ENCODE measurements at places on chromosomes 5 and 9. TPM values are rescaled to one million over a fixed set of nuclear protein-coding genes. Genes with fewer than 3 reads are reported as not detected.

Gene FAM169A
- 2.7 TPM for total RNA-seq

Gene CCL27
- total RNA-seq: 0.22 TPM

Gene POLR3G
- 14.5 TPM for total RNA-seq

Gene C9
- not detected for total RNA-seq

Gene MYOZ3
- not detected for total RNA-seq

Gene SPINK13
- not detected for total RNA-seq

Gene ZNF366
- total RNA-seq: not detected

Gene STK32A
- total RNA-seq: 0.25 TPM

Gene LOX
- 2.0 TPM for total RNA-seq

Gene SPAAR
- total RNA-seq: not detected

Gene ORM2
- not detected for total RNA-seq

Gene ARHGEF28
- total RNA-seq: 15.0 TPM

Gene MYMK
- total RNA-seq: not detected

Gene INSYN2B
- total RNA-seq: 0.73 TPM

Gene LEAP2
- 0.56 TPM for total RNA-seq

Gene ANGPTL2
- 0.06 TPM for total RNA-seq

Gene SH2D3C
- not detected for total RNA-seq

Gene TMEM215
- not detected for total RNA-seq

Gene SLC45A2
- total RNA-seq: not detected

Gene CCL21
- not detected for total RNA-seq

Gene STPG3
- total RNA-seq: not detected

Gene FAM221B
- not detected for total RNA-seq

Gene SELENOP
- not detected for total RNA-seq

Gene KCNV2
- not detected for total RNA-seq

Gene CCNO
- 10.4 TPM for total RNA-seq

Gene SPACA9
- 3.1 TPM for total RNA-seq

Gene TAF11L2
- not detected for total RNA-seq

Gene SPATA31C1
- not detected for total RNA-seq

Gene WDR38
- total RNA-seq: not detected

Gene ANKRD31
- total RNA-seq: 0.05 TPM

Gene HRH2
- 0.48 TPM for total RNA-seq

Gene COL27A1
- 11.1 TPM for total RNA-seq

Gene RFESD
- 2.1 TPM for total RNA-seq

Gene CMBL
- 22.0 TPM for total RNA-seq

Gene CLIC3
- total RNA-seq: 3.3 TPM

Gene PCDHA1
- total RNA-seq: 0.20 TPM

Gene CAVIN4
- total RNA-seq: 0.55 TPM

Gene CSF2
- total RNA-seq: 0.79 TPM

Gene ASPN
- not detected for total RNA-seq

Gene ARID3C
- not detected for total RNA-seq

All from A549 treated with RU486 at 1 μM for 4 hours (cell line).